GM12865 (cell line): ENCODE measurements at places on chromosomes 13 and 19.

DNA sequence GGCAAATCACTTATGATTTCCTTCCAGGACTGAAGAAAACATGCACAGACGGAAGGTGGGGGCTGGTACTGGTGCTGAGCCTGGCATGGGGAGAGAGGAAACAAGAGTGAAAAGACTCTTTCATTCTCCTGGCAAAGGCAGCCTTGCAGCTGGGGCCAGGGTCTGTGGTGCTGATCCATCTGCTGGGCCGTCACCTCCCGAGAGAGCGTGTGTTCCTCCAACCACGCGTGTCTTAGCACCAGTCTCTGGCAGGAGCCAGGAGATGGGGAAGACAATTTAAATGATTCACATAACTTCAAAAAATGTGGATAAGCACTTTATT lies 23.9 kb upstream of the SPART start:
- DNase-seq = no peak

GRCh38 chr19:40331052-40331451 lies 17.1 kb downstream of the C19orf47 start:
- no peak for DNase-seq

DNA sequence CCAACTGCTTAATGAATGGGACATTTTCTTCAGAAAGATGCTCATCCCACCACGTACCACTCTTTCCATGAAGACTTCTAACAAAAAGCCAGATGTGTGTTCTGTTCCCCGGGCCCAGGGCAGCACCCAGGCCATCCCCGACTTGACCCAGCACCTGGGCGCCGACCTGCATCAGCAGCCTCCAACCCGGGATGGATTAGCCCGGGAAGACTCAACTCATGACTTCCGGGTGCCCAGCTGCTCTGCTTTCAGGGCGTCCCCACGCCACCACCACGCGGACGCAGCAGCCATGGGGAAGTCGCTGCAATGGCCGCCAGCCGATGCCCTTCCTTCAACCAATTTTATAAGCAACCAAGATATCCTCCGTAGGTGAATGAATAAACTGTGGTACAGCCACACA lies 123.8 kb upstream of the TUBA3C start:
- no peak for DNase-seq

GRCh38 chr13:40048551-40048950 lies 393.1 kb downstream of the COG6 start:
- DNase-seq = no peak

- no peak for DNase-seq
These were observed 13.6 kb upstream of the FCHO1 start for GRCh38 chr19:17737690-17738153.

- no peak for DNase-seq
These were observed 75.0 kb upstream of the SLC15A1 start for GRCh38 chr13:98827449-98827848.

- no peak for DNase-seq
These were observed 1.9 kb downstream of the RAB11B start for GRCh38 chr19:8392017-8392591.

DNA sequence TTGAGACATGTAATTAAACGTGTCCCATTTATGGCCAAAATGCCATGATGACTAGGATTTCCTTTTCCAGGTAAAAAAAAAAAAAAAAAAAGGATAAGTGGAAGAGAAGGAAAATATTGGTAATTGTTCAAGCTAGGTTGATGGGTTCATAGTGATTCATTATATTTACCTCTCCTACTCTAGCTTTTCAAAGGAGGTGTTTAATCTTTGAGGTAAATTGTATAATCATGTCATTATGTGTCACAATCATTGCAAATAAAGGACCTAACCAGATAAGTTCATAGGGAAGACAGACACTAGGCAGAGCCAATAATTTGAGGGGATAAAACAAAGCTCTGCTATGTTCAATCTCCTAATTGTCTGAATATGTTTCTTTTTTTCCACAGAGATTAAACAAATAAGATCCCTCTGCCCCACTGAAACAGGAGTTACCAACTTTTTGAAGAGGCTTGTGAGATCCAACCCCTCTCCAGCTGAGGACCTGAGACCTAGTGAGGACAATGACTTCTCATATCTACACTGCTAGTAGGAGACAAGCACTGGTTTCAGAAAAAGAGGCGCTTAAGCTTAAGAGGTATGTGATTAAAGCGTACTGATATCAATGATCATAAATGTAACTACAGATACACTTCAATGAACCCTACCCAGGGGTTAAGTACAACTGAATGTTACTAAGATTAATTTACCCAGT lies 61.4 kb downstream of the USP12 start:
- DNase-seq = no peak

DNA sequence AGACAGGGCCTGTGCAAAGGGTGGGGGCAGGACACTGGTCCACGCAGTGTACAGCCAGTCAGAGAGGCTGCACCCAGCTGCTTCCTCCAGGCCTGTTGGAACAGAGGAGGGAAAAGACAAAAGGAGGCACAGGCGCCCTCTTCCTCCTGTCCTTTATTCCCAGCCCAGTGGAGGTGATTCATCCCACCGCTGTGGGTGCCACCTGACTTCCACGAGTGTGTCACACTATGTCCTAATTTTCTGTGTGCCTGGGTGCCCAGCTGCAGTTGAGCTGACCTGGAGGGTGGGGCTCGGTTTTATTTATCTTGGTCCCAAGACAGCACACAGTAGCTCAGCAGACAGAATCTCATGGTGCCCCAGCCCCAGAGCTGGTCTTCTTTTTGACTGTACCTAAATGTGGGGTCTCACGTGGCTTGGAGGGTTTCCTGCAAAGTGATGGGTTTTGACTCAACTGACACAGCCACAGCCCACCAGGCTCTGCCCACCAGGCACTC lies 9.0 kb downstream of the EPS15L1 start:
- DNase-seq = no peak

DNA sequence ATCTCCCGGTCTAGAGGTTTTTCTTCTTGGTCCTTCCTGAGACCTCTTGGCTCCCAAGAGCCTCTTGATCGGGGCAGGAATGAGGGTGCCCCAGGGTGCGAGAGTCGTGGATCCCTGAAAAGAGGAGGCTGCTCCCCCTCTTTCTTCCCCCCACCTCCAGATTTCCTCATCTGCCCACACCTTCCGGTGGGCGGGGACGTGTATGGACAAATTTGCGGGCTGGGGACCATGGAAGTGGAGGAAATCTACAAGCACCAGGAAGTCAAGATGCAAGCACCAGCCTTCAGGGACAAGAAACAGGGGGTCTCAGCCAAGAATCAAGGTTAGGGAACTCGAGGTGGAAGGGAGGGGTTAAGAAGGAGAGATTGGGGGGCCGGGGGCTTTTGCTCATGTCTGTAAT lies at the start of gene MCEMP1:
Gene MCEMP1 (plus strand): TSS at position 237 of the 400 bp plus-strand sequence. CDS start 31 bp downstream, at position 268.
- no peak for DNase-seq

DNA sequence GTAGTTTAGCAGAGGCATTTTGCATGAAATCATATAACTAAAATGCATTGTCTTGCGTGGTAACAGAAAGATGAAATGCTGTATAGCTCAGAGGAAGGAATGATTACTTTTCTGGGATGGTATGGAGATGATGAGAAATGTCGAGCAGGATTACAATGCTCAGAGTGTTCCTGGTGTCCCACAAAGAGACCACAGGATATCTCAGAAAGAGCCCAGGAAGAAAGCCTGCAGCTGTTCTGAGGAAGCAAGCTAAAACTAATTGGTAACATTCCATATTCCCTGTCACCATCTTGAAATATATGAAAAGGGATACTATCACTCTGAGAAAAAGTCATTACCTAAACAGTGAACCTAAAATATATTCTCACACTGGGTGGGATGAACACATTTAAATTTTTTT lies 233.1 kb downstream of the POU4F1 start:
- no peak for DNase-seq

DNA sequence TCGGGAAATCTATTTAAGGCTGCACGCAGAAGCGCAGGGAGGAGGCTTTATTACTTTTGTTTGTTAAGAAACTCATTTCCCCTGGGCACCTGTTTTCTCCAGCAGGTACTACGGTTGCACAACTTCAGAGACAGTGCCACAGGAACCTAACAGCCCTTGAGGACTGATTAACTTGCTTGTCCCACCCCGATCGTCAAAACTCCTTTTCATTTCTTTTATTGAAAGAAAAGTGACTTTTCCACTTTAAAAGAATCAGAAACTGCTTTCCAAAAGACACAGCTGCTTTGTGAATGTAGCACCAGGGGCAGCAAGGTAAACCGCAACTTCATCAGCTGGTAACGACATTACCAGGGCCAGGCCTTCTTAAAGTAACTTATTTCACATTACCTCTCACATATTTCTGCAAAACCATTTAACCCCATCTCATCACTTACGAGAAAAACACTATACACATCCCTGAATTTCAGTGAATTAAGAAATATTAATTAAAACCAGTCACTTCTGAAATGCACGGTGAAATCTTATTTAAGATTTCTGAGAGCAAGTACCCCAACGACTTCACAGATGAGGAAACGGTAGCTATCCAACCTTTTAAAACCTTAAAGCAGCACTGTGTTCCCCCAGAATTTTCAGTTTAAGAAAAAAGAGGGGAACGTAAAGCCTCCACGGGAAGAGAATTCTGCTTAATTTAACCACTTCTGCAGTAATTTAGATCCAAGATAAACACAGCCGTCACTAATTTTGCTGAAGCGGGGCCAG lies 1.4 kb downstream of the ANKRD10 start:
- peak; percentile 51 for DNase-seq

DNA sequence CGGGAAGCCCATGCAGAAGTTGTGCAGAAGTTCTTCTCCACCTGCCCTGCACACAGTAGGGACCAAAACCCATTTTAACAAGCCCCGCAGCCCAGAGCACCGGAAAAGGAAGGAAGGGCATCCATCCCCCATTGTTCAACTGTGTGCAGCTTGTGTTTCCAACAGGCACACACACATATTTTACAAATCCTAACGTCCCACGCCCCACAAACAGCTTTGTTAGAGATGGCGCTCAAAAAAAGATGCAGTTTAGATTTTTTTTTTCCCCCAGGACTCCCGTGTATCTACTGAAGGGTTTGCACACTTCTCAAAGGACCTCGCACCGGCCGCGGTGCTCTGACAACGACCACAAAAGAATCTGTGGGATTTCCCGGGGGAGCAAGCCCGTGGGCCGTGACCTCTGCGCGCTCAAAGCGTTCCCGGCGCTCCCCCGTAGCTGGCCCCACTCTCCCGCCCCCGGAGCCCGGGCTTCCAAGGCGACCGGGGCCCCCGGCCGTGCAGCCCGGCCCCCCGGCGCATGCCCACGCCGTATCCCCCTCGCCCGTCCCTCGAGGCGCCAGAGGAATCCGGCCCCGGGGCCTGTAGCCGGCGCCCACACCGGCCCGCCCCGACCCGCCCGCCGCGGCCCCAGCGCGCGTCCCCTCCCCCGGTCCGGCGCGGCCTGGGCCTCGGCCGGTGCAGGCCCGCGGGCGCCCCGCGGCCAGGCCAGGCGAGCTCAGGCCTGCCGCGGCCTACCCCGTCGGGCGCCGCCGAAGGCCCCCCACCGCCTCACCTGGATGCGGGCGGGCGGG lies 523 bp downstream of the ELAVL1 start:
- DNase-seq = peak; percentile 37

- no peak for DNase-seq
These were observed 105.7 kb upstream of the RAP2A start for GRCh38 chr13:97328222-97328790.

DNA sequence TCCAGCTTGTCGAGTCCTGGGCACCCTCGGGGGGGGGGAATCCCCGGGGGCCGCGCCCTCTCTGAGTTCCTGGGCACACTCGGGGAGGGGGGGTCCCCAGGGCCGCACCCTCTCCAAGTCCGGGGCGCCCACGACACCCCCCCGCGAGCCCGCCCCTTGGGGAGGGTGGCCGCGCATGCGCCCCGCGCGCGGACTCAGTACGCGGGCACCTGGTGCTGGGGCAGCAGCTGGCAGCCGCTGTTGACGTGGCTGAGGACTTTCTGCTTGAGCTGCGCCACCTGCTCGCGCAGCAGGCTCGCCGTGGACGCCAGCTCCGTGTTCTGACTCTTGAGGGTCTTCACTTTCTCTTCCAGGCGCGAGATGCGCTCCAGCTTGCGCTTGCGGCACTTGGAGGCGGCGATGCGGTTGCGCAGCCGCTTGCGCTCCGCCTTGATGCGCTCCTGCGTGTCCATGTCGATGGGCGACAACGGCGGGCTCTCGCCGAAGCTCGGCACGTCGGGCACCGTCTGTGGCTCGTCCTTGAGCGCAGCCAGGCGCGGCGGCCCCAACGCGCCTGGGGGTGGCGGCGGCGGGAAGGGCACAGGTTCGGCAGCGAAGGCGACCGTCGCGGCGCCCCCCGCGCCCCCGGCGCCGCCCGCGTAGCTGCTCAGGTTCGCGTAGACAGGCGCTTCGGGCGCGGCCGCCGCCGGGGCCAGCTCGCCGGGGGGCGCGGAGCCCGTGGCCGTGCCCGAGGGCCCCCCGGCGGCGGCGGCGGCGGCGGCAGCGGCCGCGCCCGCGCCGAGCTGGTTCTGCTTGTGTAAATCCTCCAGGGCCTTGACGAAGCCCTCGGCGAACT lies 958 bp downstream of the JUND start:
- DNase-seq = peak; percentile 93

- DNase-seq = no peak
These were observed 75.8 kb upstream of the MAB21L1 start for GRCh38 chr13:35552172-35552844.
